ENCODE measurements at places on chromosomes 16 and 17. TPM values are rescaled to one million over a fixed set of nuclear protein-coding genes. Genes with fewer than 3 reads are reported as not detected.

Gene TBC1D3H
- not detected for total RNA-seq

Gene SPNS3
- total RNA-seq = not detected

Gene RNF213
- total RNA-seq = 36.9 TPM

Gene CTF1
- 3.9 TPM for total RNA-seq

Gene KRTAP4-3
- total RNA-seq = not detected

Gene TTLL6
- total RNA-seq = not detected

Gene TSPAN10
- 2.0 TPM for total RNA-seq

Gene CBX8
- 10.3 TPM for total RNA-seq

Gene TNP2
- not detected for total RNA-seq

Gene TNFRSF17
- total RNA-seq = not detected
